ENCODE measurements at places on chromosomes 16 and 17.

GRCh38 chr16:8286348-8286747 is 304.0 kb downstream of the TMEM114 start:
- no peak for DNase-seq

DNA sequence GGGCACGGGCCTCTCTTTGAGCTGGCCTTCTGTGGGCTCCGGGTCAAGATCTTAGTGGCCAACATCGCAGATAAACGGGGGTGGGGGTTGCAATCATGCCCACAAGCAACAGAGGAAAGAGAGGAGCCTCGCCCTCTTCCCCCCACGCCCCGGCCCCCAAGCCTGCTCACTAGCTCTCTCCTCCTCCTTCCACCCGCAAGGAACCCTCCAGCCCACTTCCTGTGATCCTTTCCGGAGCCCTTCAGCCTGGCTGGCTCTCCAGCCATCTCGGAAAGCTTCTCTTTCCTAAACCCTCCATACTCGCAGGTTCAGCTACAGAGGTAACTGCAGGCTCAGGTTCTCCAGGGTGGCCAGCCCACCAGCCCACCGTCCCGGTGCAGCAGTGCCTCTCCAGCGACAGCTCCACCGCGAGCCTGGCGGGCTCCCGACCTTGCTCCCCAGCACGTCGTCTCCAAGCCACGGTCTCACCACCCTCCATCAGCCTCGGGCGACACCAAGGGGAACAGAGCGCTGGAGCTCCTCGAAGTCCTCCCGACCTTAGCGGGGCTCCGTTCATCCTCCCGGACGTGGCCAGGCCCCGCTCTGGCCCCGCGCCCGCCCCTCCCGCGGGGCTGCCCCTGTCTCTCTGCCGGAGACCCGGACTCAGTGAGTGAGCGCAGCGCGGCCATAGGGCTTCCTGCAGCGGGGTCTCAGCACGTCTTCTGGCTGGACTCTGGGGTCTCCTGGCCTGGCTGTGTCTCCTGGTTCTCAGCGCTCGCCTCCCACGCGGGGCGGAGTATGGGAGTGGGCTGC is 12.9 kb upstream of the ODF4 start:
- DNase-seq = peak; percentile 9

DNA sequence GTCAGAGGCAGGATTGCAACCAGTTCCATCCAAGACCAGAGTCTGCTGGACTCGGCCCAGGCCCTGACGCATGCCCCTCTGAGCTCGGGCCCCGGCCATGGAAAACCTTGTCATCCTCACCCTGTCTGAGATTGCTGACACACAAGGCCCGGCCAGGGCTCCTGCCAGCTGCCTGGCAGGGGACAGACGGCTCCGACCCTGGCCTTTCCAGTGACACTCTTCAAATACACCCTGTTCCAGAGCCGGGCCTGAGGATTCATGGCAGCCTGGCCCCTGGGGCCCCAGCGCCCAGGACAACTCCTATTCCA is 3.2 kb upstream of the PABPN1L start:
- DNase-seq = no peak

- peak; percentile 34 for DNase-seq
These were observed 557.4 kb upstream of the PSMD7 start for GRCh38 chr16:73739049-73739769.

GRCh38 chr17:47076171-47076570 is 97.1 kb upstream of the RPRML start:
- DNase-seq = no peak

GRCh38 chr17:11326492-11326891 is 85.5 kb downstream of the SHISA6 start:
- no peak for DNase-seq

GRCh38 chr17:27945333-27945616 is 52.1 kb upstream of the LYRM9 start:
- DNase-seq = no peak

DNA sequence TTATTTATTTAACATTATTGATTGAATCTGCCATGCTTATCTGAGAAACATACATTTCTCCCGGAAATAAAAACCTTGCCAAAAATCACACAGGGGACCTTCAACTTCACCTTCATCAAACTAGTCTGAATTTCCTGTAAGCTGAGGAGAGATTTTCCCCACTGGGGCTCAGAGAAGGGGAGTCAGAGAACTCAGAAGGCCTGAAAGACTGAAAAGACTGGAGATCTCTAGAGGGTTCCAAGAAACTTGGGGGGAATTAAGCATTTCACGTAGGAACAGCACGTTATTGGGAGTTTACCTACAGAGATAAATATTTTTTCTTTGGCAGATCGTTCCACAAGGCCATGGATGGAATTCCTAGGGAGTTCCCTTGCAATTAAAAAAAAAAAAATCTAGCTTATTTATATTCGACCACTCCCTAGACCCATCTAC is 528 bp upstream of the NOL11 start:
- DNase-seq = no peak

DNA sequence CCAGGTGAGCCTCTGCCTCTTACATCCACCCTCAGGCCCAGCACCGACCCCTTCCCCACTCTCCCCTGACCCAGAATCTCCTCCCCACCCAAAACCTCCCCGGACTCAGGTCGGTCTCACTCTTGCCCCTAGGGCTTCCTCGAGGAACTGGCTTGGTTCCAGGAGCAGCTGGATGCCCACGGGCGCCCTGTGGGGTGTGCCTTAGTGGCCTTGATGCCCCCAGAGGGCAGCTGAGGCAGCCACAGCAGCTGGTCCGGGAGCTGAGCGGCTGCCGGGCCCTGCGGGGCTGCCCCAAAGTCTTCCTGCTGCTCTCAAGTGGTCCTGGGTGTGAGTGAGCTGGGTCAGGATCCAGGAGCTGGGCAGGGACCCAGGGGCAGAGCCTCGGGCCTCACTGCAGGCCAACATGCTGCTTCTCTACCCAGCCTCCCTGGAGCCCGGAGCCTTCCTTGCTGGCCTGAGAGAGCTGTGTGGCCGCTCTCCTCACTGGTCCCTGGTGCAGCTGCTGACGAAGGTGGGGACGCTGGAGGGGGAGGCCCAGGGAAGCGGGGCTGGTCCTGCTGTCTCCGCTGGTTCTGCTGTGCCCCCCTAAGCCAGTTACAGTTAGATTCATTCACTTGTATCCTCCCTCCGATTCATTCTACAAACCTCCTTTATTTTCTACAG is 9.6 kb downstream of the ZNF213 start:
- no peak for DNase-seq

DNA sequence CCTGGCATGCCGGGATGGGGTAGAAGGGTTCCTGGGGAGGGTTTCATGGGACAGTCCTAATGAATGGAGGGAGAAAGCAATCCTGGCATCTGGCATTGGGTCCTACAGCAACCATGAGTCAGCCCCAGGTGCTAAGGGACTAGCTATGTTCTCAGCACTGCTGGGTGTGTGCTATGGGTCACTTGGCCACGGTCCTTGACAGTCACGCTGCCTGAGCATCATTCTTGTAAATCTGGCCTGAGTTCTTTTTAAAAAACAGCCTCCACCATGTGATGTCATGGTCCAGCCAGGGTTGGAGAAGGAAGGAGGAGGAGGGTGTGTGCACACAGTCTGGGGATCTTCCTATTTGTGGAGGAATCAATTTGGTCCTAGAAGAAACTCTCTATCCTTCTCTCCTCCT is 6.2 kb upstream of the RAMP2 start:
- peak; percentile 90 for DNase-seq

DNA sequence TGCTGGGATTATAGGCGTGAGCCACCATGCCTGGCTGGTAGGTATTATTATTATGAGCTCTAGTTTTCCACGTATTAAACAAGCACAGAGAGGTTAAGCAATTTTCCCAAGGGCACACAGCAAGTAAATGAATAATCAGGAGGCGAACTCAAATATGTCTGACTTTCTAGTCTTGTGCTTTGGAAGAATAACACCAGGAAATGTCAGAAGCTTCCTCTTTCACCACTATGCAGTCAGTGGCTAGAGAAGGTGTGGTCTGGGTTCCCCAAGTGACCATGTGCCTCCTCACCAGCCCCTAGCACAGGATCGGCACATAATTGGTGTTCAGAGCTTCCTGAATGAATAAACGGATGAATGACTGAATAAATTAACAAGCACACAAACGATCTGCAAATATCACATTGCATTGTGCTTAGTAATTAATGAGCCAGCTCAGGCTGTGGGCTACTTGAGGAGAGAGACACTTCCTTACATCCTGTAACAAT is 21.6 kb upstream of the SCNN1B start:
- DNase-seq = peak; percentile 96

DNA sequence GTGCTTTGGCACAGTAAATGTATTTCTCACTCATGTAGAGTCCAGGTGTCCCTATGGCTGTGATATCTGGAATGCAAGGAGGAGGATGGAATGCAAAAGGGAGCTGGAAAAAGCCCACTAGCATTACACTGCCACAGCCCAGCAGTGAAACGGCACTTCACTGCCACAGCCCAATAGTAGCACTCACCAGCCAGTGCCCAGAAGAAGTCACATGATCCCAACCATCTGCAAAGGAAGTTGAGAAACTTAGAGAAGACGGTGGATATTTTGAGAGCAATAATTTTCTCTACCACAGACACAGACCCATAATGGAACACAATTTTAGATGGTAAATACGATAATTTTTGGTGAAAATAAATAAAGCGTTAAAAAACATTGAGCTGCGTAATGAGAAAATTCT is 51.8 kb downstream of the C16orf82 start:
- DNase-seq = no peak
